ENCODE measurements at places on chromosomes 7 and 10. TPM values are rescaled to one million over a fixed set of nuclear protein-coding genes. Genes with fewer than 3 reads are reported as not detected.

DNA sequence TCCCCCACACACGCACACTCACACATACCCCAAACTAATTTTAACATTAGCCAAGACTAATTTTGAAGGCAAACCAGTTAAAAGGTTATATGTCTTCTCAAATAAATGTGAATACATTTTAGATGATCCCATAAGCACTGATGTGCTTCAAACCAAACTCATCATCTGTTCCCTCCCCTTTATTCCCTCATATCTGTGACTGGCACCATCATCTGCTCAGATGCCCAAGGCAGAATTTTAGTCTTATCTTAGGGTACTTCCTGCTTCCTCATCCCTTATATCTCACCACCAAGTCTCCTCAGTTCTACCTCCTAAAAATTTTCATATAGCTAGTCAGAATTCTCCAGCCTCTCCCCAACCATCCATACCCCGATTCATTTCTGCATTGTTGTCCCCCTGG, 80.4 kb downstream of the UPF2 start:
- H3K4me1 ChIP-seq: no peaks in the 10 kb centered on the region
- DNase-seq: no peak
- no peaks in the 10 kb centered on the region for H3K27me3 ChIP-seq
- peaks cover 53% of the 10 kb centered on the region for H3K36me3 ChIP-seq
- H3K27ac ChIP-seq: no peak overlapping the region

DNA sequence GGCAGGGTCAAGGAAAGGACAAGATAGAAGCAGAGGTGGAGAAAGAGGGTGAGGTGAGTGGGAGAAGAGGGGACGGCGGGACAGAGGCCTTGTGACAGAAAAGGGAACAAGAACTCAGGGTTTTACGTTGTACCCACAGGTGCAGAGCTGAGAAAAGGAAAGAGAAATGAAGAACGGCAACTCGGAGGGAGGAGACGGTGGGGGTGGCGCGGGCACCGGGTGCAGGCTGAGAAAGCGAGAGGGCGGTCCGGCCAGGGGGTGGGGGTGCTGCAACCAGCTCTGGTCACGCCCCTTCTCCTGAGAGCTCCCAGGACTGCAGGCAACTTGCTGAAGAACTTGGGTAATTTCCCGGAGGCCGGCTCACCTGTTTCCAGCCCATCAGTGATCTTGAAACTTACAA, 65.3 kb downstream of the CARD11 start:
- peaks cover 7% of the 10 kb centered on the region for H3K4me1 ChIP-seq
- no peak overlapping the region for H3K27ac ChIP-seq
- H3K4me3 ChIP-seq: peak overlapping the region; percentile 28
- H3K36me3 ChIP-seq: no peaks in the 10 kb centered on the region

DNA sequence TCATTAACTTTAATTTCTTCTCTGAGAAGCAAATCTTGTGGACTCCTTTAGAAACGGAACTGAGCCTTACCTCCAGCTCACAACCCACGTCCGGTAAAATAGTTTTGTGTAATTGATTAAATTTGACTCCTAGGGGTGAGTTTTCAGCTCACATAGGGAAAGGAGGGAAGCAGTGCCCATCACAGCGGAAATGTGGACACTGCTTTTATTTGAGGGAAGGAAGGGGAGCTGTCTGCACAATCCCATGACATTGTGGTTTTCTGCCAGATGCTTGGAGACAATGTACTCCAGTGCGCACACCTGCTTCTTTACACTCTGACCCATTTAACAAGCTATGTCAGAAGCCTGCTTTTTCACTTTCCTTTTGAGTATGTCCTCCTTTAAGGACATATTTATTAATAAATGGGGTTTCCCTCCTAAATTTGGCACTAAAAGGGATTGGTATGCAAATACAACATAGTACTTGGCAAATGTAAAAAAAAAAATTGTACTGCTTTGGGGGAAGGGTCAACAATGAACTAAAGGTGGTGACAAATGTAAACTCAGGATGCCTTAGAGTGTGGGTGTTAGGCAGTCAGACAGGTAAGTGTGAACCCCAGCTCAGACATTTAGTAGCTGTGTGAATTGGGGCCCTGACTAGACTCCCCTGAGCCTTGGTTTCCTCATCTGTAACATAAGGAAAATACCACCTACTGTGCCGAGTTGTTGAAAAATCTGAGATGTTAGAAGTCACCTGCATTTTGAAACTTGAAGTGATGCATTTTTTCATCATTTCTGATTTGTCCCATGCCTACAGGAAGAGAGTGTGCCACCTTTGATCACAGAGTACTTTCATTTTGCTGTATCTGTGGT, 90.2 kb upstream of the KLF6 start:
- no peak for DNase-seq
- H3K27ac ChIP-seq: peak overlapping the region; percentile 58
- H3K36me3 ChIP-seq: no peaks in the 10 kb centered on the region
- no peak overlapping the region for H3K4me3 ChIP-seq
- H3K4me1 ChIP-seq: peaks cover 11% of the 10 kb centered on the region
- no peaks in the 10 kb centered on the region for H3K27me3 ChIP-seq

DNA sequence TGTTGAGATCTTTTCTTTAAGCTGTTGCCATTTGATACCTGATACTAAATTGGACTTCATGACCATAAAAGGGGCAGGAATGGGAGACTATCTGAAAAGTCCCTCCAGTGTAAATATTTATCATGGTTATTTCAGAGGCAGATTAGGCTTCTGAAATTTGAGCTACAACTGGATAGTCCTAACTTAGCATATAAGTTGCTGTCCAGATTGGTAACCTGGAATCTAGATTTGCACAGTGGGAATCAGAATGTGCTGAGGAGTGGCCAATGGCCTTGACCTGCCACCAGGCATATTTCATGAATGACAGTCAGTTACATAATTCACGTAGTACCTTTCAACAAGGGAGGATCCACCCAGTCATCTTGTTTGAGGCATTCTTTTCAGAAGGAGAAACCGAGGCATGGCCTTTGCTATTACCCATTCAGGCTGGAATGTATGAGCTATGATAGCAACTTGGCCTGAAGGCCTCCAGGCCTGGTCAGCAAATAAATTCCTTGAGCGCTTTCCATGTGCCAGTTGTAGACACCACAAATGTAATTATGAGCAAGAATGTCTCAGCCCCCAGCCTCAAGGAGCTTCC, 80.0 kb downstream of the EEPD1 start:
- DNase-seq: no peak
- H3K36me3 ChIP-seq: peaks cover 12% of the 10 kb centered on the region
- no peak overlapping the region for H3K4me3 ChIP-seq
- H3K27me3 ChIP-seq: no peaks in the 10 kb centered on the region

DNA sequence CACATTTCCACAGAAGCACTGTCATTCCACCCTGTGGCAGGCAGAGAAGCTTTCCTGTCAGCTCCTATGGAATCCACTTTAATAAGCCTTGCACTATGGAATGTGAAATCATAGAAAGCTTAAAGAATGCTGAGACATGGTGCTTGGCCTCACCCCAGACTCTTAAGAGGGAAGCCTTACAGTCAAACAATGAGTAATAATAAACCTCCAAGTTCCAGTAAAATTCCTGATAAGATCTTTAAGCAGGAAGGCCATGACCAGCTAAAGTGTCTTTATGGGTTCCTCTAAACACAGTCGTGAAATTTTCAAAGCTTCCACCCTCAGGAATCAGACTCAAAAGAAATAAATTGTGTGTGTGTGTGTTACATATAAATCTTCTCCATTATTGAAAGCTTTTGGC, 11.9 kb upstream of the TEX36 start:
- no peak for DNase-seq
- peaks cover under 1% of the 10 kb centered on the region for H3K27me3 ChIP-seq

The TAC1 gene
- total RNA-seq: 18.9 TPM

GRCh38 chr10:78642269-78642816, 426.4 kb upstream of the ZMIZ1 start:
- DNase-seq: no peak
- H3K36me3 ChIP-seq: peaks cover 3% of the 10 kb centered on the region
- H3K27ac ChIP-seq: no peak overlapping the region
- H3K4me3 ChIP-seq: no peak overlapping the region
- H3K27me3 ChIP-seq: no peaks in the 10 kb centered on the region
- peaks cover 14% of the 10 kb centered on the region for H3K4me1 ChIP-seq

- no peak for DNase-seq
- peaks cover 20% of the 10 kb centered on the region for H3K4me1 ChIP-seq
- no peaks in the 10 kb centered on the region for H3K36me3 ChIP-seq
- no peaks in the 10 kb centered on the region for H3K27me3 ChIP-seq
- H3K27ac ChIP-seq: no peak overlapping the region
These were observed 70.4 kb upstream of the HECTD2 start for GRCh38 chr10:91339729-91340128.

DNA sequence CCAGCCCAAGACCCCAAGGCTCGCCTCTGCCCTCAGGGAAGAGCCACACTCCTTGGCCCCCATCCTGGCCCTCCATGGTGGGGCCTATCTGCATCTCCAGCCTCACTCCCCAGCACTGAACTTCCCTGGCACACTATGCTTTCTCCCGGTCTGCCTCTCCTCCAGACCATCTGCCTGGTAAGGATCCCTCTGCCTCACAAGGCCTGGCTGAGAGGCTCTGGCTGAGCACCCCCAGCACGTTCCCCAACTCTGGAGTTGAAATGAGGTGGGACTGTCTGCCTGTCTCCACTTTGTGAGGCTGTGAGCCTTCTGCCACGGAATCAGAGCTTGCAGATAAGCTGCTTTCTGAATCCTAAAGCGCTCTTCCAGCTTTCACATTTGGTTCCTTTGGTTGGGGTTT, 220.7 kb downstream of the TNS3 start:
- DNase-seq: no peak
- no peak overlapping the region for H3K4me3 ChIP-seq
- peaks cover 12% of the 10 kb centered on the region for H3K4me1 ChIP-seq

DNA sequence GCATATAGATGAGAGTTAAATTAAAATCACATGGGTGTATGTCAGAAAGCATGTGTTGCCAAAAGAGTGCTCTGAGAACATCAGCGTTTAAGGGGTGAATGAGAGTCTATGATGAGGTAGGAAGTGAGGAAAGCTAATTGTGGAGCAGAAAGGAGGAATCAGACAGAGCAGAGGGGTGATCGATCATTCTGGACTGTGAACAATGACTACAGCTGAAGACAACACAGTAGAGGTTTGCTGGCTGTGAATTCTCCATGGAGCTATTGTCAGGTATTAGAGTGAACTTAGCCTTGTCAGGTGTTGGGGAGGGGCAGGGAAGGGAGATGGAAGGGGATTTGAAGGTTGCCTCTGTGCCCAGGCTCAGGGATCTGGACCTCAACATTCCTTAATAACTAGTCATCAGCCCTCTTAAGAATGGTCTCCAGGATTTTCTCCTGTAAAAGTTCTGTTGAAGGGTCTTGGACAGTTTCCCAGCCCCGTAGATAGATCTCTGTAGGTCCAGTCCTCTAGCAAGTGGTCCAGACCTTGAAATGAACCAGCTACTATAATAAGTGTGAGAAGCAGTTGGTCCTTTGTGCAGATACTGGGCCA, 57.1 kb downstream of the KIF5B start:
- no peaks in the 10 kb centered on the region for H3K27me3 ChIP-seq
- no peak for DNase-seq
- H3K4me3 ChIP-seq: no peak overlapping the region
- no peaks in the 10 kb centered on the region for H3K36me3 ChIP-seq

The TMEM140 gene
- total RNA-seq: 0.68 TPM

DNA sequence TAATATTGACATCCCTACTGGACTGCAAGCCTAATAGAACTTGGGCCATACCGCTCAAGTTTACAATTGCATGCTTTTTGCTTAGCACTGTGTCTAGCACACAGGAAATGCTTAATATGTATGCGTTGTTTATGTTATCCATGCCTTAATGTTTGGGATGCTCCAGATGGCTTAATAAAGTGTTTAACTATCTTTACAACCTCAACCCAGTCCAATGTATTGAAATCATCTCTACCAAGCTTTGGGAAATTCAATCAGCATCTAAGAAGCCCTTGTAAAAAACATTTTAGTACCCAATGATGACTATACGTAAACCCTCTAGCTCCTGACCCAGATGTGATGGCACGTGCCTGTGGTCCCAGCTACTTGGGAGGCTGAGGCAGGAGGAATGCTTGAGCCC, 40.0 kb downstream of the CALD1 start:
- H3K4me3 ChIP-seq: no peak overlapping the region
- DNase-seq: no peak
- H3K4me1 ChIP-seq: peaks cover 14% of the 10 kb centered on the region
- H3K36me3 ChIP-seq: peaks cover 26% of the 10 kb centered on the region
- no peaks in the 10 kb centered on the region for H3K27me3 ChIP-seq

GRCh38 chr7:39085590-39086049, 107.9 kb downstream of the POU6F2 start:
- H3K27me3 ChIP-seq: peaks cover 21% of the 10 kb centered on the region
- H3K27ac ChIP-seq: no peak overlapping the region
- H3K36me3 ChIP-seq: no peaks in the 10 kb centered on the region
- DNase-seq: no peak

DNA sequence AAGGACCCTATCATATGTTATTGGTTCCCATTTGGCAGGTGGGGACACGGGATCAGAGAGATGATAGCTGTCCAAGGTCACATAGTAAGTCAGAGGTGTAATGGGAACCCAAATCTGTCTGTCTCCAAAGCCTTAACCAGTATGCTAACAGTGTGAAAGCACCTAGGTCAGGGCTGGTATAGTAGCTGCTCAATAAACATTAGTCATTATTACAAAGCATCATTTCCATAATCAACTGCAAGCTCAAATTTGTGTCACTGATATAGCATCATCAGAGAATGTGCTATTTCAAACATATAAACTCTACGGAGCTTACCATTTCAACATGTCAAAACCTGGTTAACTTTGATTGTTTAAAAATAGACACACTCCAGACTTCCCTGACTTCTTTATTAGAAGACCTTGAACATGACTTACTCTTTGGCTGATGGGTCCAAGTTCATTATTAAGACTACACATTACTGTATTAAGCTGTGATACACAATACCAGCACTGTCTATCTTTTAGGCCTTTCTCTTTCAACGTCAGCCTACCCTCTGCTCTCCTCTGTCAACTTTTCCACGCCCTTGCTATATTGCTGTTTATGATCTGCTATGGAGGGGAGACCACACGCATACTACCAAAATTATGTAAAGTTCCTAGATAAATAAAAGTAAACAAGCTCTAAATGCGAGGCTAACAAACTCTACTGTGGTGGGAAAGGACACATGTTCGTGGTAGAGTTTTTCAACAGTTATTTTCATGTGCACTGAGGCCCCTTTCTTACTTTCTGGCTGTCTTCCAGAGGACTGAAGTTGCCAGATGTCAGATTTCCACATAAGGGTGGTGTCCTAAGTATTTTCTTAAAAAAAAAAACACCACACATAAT, 33.6 kb downstream of the DNMBP start:
- no peaks in the 10 kb centered on the region for H3K27me3 ChIP-seq
- H3K4me1 ChIP-seq: peaks cover 29% of the 10 kb centered on the region
- H3K36me3 ChIP-seq: peaks cover 9% of the 10 kb centered on the region
- no peak for DNase-seq
- H3K27ac ChIP-seq: peak overlapping the region; percentile 72
- peak overlapping the region; percentile 3 for H3K4me3 ChIP-seq

- no peaks in the 10 kb centered on the region for H3K27me3 ChIP-seq
- DNase-seq: no peak
- no peaks in the 10 kb centered on the region for H3K36me3 ChIP-seq
- peaks cover 4% of the 10 kb centered on the region for H3K4me1 ChIP-seq
- H3K27ac ChIP-seq: no peak overlapping the region
These were observed 82.0 kb upstream of the GRB10 start for GRCh38 chr7:50864694-50865093.

Data from type B pancreatic cell (in vitro differentiated cells).